Stimulated activated CD4-positive, alpha-beta T cell treated with anti-CD3 and anti-CD28 coated beads, TNF-alpha, amount 100 ng/mL, for 1 hour (primary cell): ENCODE measurements at places on chromosomes 2 and 18.

DNA sequence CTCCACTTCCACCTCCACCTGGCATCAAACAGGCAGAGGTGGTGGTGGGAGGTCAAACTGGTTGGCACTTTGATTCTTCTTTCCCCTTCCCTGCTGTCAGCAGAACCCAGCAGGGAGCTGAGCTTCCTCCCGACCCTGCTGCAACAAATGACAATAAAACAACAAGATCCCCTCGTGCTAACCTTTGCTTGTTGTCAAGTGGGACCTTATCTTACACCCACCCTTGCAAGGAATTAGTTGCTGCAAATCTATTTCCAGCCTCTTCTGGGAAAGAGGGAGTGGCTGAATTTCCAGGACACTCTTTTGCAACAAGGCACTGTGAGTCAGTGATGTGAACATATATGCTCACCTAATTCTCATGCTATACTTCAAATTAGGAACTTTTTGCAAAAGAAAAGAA is 655.1 kb downstream of the DSC3 start:
- DNase-seq, result no peak

GRCh38 chr2:150449856-150450255 is 37.6 kb downstream of the RND3 start:
- no peak for DNase-seq

DNA sequence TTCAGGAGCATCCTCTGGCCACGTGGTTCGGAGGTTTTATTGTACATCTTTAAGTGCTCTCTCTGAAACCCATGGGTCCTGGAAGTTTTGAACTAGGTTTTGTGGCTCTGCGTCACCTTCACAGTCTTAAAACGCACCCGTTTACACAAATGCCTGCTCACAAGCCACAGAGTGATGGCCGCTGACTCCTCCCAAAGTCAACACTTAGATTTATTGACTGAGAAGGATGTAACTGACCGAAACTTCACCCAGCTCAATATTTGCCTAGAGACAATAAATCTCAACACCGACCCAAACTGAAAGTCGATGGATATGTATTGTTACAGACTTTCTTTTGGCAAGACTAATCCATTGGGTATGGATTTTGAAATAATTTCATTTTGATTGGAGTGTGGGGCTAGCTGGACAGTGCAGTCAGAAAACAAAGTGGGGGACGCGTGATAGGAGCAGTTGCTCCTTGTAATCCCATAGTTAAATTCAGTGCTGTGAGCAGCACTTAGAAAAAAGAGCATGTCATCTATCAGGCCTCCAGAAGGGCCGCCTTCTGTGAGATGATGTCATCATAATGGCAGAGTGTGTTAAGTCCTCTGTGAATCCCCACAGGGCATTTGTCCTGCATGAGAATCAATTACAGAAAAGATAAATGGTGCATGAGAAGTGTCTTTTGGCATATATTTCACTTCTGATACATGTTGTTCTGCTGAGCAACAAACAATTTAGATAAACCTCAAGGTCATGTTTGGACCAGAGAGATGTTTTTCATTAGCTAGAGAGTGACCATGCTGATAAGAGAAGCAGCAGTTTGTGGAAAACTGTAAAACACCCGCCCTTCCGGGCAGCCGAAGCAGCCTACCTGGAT is 183.7 kb downstream of the INO80D start:
- no peak for DNase-seq

GRCh38 chr2:101803945-101804696 is 106.6 kb downstream of the MAP4K4 start:
- no peak for DNase-seq

- DNase-seq, result no peak
Measured at GRCh38 chr18:59127047-59127446, 12.6 kb upstream of the SEC11C start.

- no peak for DNase-seq
Measured at GRCh38 chr2:136324966-136325365, 207.0 kb upstream of the CXCR4 start.

DNA sequence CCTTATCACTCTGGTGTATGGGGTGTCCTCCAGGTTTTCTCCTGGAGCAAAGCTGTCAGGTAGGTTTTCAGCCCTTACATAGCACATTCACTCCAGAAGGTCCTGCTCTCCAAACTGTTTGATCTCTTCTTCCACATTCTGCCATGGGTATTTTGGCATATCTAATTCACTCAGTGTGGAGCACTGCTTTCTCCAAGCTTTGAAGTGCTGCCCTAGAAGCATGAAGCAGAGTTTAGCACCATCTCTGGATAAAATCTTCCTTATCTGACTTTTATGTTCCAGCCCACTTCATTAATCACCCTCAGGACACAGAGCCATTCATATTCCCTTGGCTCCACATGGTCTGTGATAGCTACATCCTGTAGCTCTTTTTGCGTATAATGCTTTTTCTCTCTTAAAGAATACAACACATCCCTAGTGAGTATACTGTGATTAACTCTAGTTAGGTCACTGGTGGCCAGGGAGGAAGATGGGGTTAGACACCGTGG is 56.7 kb upstream of the ARHGAP28 start:
- no peak for DNase-seq

- no peak for DNase-seq
Measured at GRCh38 chr2:171297956-171298355, 135.8 kb downstream of the METTL8 start.

DNA sequence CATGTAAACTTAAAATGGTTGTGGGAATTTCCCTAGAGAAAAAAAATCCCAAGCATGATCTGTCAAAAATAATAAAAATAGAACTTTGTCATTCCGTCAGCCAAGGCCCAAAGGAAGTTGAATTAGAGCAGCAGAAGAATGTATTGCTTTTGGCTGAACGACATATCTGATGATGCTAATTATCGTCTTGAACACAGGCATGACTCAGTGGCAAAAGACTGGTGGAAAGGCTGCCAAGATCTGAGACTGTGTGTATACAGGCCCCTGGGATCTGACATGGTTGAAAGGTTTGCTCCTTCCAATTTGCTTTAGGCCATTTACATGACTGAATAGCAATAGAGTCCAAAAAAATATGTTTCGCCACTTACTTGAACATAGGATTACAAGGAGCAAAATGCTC is 1057.1 kb upstream of the CRIM1 start:
- no peak for DNase-seq
